Nephron progenitor cell (in vitro differentiated cells): ENCODE measurements at places on chromosomes 11 and 22.

- no peak overlapping the region for H3K27ac ChIP-seq
- H3K27me3 ChIP-seq = peaks cover 6% of the 10 kb centered on the region
- H3K36me3 ChIP-seq = no peaks in the 10 kb centered on the region
- no peak overlapping the region for H3K4me3 ChIP-seq
Measured at GRCh38 chr11:15667127-15667725, 552.5 kb downstream of the INSC start.

- no peak overlapping the region for H3K4me3 ChIP-seq
- H3K27ac ChIP-seq = no peak overlapping the region
- peaks cover 23% of the 10 kb centered on the region for H3K27me3 ChIP-seq
Measured at GRCh38 chr11:32836946-32837345, 7.2 kb downstream of the PRRG4 start.

DNA sequence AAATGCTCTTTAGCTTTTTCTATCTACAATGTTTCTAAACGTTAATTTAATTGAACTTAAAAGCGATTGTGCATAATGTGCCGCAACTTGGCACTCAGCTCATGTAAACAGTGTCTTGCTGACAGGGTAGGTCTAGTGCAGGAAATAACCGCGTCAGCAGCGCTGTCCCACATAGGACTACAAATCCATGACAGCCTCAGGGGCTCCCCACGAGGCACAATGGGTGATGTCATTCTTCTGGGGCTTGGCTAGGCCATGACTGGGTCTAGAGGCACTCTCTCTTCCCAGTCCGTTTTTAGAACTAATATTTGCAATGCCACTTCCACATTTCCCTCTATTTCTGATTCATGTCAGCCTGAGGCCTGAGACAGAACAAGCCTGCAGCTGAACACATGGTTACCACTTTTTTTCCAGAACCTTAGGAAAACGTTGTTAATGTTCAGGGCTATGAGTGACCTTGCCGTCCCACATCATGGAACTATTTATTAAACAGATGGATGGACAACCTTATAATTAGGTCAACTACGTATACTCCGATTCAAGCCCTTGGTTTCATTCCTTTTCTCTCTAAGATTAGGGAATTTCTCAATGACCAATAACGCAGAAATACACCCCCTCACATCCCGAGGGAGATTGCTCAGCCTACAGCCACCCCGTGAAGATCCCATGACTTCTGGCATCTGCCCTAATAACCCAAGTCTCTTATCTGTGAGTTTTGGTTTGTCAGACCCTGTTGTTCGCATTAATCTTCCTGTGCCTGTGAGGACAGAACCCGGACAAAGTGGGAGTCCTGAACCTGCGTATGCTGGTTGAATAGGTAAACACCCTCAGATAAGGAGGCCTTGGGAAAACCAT is 19.4 kb upstream of the SNX32 start:
- no peak for DNase-seq
- H3K4me3 ChIP-seq = no peak overlapping the region
- H3K36me3 ChIP-seq = peaks cover 11% of the 10 kb centered on the region
- H3K4me1 ChIP-seq = peaks cover 29% of the 10 kb centered on the region
- H3K27ac ChIP-seq = no peak overlapping the region

- H3K4me3 ChIP-seq = no peak overlapping the region
- H3K27ac ChIP-seq = no peak overlapping the region
- DNase-seq = no peak
- H3K27me3 ChIP-seq = peaks cover 85% of the 10 kb centered on the region
- H3K4me1 ChIP-seq = peaks cover 46% of the 10 kb centered on the region
Measured at GRCh38 chr11:117710211-117710610, 86.8 kb downstream of the DSCAML1 start.

DNA sequence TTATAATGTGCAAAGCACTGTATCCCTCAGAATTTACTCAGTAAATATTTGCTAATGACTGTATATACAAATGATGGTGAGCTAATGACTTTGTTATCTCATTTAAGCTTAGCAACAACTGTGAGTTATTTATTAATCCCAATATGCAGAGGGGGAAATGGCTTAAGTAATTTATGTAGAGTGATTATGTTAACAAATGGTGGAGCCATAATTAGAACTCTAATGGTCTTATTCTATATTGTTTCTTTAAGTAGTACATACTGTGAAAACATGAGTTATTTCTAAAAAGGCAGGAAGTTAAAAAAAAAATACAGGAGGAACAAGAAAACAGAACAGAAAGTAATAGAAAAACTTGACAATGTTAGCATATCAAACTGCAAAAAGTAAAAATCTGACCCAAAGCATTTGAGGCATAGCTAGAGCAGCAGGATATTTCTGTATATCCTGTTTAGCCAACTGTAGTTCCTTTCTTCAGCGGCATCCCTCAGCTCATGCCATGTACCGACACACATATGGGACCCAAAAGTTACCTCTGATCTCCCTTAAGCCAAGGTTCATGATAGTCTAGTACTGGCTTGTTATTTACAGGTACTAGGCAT is 94.2 kb downstream of the FCHSD2 start:
- peaks cover 13% of the 10 kb centered on the region for H3K36me3 ChIP-seq

- H3K4me1 ChIP-seq = no peaks in the 10 kb centered on the region
- H3K4me3 ChIP-seq = no peak overlapping the region
- DNase-seq = no peak
Measured at GRCh38 chr11:94568717-94569116, 1.5 kb downstream of the PIWIL4 start.

GRCh38 chr11:75583718-75584658 is 21.9 kb downstream of the SERPINH1 start:
- H3K27ac ChIP-seq = peak overlapping the region; percentile 98
- peak; percentile 56 for DNase-seq
- H3K4me3 ChIP-seq = peak overlapping the region; percentile 82
- H3K4me1 ChIP-seq = peaks cover 37% of the 10 kb centered on the region
- H3K27me3 ChIP-seq = peaks cover 4% of the 10 kb centered on the region
- no peaks in the 10 kb centered on the region for H3K36me3 ChIP-seq

- DNase-seq = peak; percentile 25
- H3K36me3 ChIP-seq = no peaks in the 10 kb centered on the region
- H3K4me3 ChIP-seq = no peak overlapping the region
- peak overlapping the region; percentile 55 for H3K27ac ChIP-seq
- peaks cover 50% of the 10 kb centered on the region for H3K27me3 ChIP-seq
Measured at GRCh38 chr22:49838771-49839717, 11.4 kb upstream of the BRD1 start.

- H3K4me1 ChIP-seq = peaks cover 10% of the 10 kb centered on the region
- H3K36me3 ChIP-seq = no peaks in the 10 kb centered on the region
- H3K27ac ChIP-seq = no peak overlapping the region
- no peak overlapping the region for H3K4me3 ChIP-seq
- peaks cover 8% of the 10 kb centered on the region for H3K27me3 ChIP-seq
- DNase-seq = no peak
Measured at GRCh38 chr11:30889143-30889794, 303.1 kb upstream of the MPPED2 start.

DNA sequence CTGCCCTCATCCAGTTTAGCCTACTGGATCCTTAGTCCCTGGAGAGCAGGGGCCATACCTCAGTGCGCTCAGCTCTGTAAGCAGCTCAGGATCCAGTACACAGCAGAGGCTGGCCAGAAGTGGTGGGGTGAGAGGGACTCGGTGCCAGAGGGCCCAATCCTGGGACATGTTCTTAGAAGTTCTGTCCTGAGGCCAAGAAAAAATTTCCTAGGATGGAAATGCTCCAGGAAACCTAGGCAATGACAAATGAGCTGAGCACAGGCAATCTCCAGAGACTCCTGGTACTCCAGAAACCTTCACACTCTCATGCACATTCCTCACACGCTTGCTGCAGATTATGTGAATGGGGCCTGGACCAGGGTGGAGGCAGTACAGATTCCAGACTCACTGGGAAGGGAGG is 89.6 kb downstream of the SERGEF start:
- DNase-seq = no peak
- no peak overlapping the region for H3K27ac ChIP-seq
- peaks cover 36% of the 10 kb centered on the region for H3K4me1 ChIP-seq
- no peaks in the 10 kb centered on the region for H3K36me3 ChIP-seq

GRCh38 chr11:6442441-6442840 is 1.7 kb upstream of the HPX start:
- no peak overlapping the region for H3K27ac ChIP-seq
- no peak for DNase-seq
- H3K36me3 ChIP-seq = no peaks in the 10 kb centered on the region
- H3K27me3 ChIP-seq = peaks cover 5% of the 10 kb centered on the region
- no peaks in the 10 kb centered on the region for H3K4me1 ChIP-seq

DNA sequence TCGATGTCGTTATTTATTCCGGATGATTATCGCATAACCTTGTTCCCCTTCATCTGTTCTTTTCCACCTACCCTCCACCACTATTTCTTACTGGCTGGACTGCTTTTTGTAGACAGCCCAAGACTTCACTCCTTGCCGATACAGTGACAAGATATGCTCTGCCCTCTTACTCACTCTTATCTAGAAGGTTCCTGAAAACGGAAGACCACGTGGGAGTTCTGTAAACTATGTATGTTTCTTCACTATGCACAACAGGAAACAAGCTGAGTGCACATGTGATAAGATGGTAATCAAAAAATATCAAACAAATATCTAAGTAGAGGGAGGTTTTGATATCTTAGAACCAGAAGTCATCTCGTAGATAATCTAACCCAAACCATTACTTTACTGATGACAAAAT is 122.9 kb upstream of the ARHGAP20 start:
- H3K36me3 ChIP-seq = no peaks in the 10 kb centered on the region
- H3K4me3 ChIP-seq = no peak overlapping the region
- no peak for DNase-seq
- no peak overlapping the region for H3K27ac ChIP-seq
- H3K27me3 ChIP-seq = peaks cover 5% of the 10 kb centered on the region
- peaks cover 10% of the 10 kb centered on the region for H3K4me1 ChIP-seq

GRCh38 chr11:91326751-91327150 is 897.9 kb upstream of the FAT3 start:
- H3K4me1 ChIP-seq = no peaks in the 10 kb centered on the region
- H3K27me3 ChIP-seq = peaks cover 7% of the 10 kb centered on the region
- H3K36me3 ChIP-seq = no peaks in the 10 kb centered on the region
- H3K4me3 ChIP-seq = no peak overlapping the region

- H3K4me1 ChIP-seq = peaks cover 13% of the 10 kb centered on the region
- DNase-seq = no peak
- no peak overlapping the region for H3K27ac ChIP-seq
Measured at GRCh38 chr22:46004105-46004866, 27.3 kb upstream of the WNT7B start.

GRCh38 chr11:83151274-83151977 is 5.5 kb upstream of the PCF11 start:
- no peak overlapping the region for H3K27ac ChIP-seq
- DNase-seq = no peak
- H3K4me3 ChIP-seq = no peak overlapping the region
- no peaks in the 10 kb centered on the region for H3K4me1 ChIP-seq

- DNase-seq = no peak
- peaks cover 4% of the 10 kb centered on the region for H3K36me3 ChIP-seq
- no peak overlapping the region for H3K27ac ChIP-seq
- H3K4me1 ChIP-seq = peaks cover 14% of the 10 kb centered on the region
- H3K27me3 ChIP-seq = peaks cover 57% of the 10 kb centered on the region
Measured at GRCh38 chr11:1335264-1335810, 25.9 kb upstream of the TOLLIP start.

GRCh38 chr11:117439256-117439655 is 111.6 kb downstream of the CEP164 start:
- H3K4me1 ChIP-seq = peaks cover 24% of the 10 kb centered on the region
- no peak for DNase-seq
- H3K27ac ChIP-seq = no peak overlapping the region
- H3K36me3 ChIP-seq = no peaks in the 10 kb centered on the region

DNA sequence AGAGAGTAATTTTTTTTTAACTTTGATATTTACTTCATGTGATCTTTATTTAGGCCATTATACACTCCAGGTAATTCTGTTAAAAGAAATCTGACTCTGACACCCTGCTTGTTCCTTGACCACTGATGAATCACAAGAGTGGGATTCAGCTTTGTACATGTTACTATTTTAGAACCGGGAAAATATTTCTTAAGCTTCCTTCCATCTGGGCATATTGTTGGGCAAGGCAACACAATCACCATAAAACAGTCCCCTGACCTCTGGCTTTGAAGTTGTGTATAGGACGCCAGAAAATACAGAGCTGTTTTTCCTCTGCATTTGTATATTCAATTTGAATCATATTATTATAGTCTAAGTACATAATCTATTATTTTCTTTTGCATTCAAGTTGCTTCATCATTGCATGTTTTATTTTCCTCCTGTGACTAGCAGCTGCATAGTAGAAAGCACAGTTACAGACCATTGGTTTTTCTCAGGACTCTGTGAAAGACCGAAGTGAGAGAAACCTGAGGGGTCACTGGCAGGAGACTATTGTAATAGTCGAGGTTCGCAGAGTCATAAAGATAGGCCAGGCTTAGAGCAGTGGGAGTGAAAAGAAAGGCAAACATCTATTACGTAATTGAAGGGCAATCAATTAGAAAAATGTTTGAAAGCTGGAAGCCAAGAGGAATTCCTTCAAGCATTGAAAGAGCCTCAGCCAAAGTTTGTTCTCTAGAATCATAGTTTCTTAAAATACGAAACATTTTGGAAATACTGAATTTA is 51.8 kb upstream of the SLC36A4 start:
- peak overlapping the region; percentile 21 for H3K4me3 ChIP-seq
- H3K36me3 ChIP-seq = peaks cover 16% of the 10 kb centered on the region
- peaks cover 35% of the 10 kb centered on the region for H3K4me1 ChIP-seq
- DNase-seq = no peak

DNA sequence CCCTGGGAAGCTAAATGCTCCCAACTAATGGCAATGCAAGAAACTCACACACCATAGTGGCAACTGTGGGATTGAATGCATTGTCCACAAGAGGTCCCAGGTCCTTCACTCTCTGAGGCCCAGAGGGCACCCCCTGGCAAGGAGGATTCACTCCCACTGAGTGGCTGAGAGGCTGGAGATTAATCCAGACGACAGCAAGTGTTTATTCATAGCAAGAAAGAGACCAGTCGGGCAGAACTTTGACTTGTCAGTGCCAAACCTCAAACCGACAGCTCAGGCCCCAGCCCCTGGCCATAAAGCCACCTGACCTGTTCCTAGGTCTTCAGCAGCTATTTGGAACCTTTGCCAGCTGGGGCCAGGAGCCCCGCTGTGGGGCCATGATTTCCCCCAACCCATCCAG is 54.5 kb upstream of the MPEG1 start:
- no peaks in the 10 kb centered on the region for H3K36me3 ChIP-seq
- H3K4me3 ChIP-seq = no peak overlapping the region
- H3K27me3 ChIP-seq = peaks cover 17% of the 10 kb centered on the region
- H3K27ac ChIP-seq = no peak overlapping the region

- no peaks in the 10 kb centered on the region for H3K27me3 ChIP-seq
- DNase-seq = no peak
- H3K4me1 ChIP-seq = peaks cover 14% of the 10 kb centered on the region
- no peak overlapping the region for H3K4me3 ChIP-seq
- no peak overlapping the region for H3K27ac ChIP-seq
- no peaks in the 10 kb centered on the region for H3K36me3 ChIP-seq
Measured at GRCh38 chr11:71934213-71934612, 5.4 kb downstream of the RNF121 start.

GRCh38 chr11:104098555-104098954 is 62.1 kb downstream of the DDI1 start:
- no peaks in the 10 kb centered on the region for H3K36me3 ChIP-seq
- H3K27me3 ChIP-seq = no peaks in the 10 kb centered on the region
- H3K27ac ChIP-seq = no peak overlapping the region
- no peak for DNase-seq
